Activated CD4-positive, alpha-beta T cell treated with anti-CD3 and anti-CD28 coated beads for 4 hours (primary cell): ENCODE measurements at places on chromosomes 6 and 20.

- DNase-seq = no peak
Observed at GRCh38 chr20:17759449-17759848, 59.7 kb downstream of the BANF2 start.

GRCh38 chr6:127341471-127342202 lies 1.8 kb downstream of the ECHDC1 start:
- no peak for DNase-seq

- DNase-seq = no peak
Observed at GRCh38 chr20:21705575-21706260, at the start of gene PAX1. PAX1 (plus strand) TSS chr20:21705664; CDS start chr20:21705713, 49 bp downstream.

GRCh38 chr20:36856691-36857635 lies 19.0 kb upstream of the TLDC2 start:
- no peak for DNase-seq

- DNase-seq = no peak
Observed at GRCh38 chr6:67880939-67881705, 754.0 kb upstream of the ADGRB3 start.
